ENCODE measurements at places on chromosomes 2 and 18. TPM values are rescaled to one million over a fixed set of nuclear protein-coding genes. Genes with fewer than 3 reads are reported as not detected.

GRCh38 chr2:142897807-142898206 is 20.3 kb downstream of the KYNU start:
- H3K27me3 ChIP-seq = no peaks in the 10 kb centered on the region
- peaks cover 97% of the 10 kb centered on the region for H3K36me3 ChIP-seq
- no peak for DNase-seq
- H3K4me3 ChIP-seq = no peak overlapping the region
- no peaks in the 10 kb centered on the region for H3K4me1 ChIP-seq

DNA sequence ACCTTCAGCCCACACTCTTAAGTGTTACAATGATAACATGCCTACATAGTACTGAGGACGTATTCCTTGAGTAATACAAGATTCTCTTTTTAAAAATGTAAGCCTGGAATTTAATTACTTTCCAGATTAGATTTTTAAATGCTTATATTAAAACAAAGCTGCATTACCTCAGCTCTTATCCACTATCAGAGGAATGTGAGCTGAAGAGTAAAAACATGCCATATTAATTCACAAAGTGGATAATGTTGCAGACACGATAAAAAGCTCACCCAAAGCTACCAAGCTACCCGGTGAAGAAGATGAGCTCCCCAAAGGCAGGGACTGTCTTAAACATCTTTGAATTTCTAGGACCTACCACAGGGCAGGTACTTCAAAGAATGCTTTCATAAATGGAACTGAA is 107.8 kb downstream of the NOL10 start:
- DNase-seq = no peak
- no peak overlapping the region for H3K4me3 ChIP-seq
- H3K27me3 ChIP-seq = no peaks in the 10 kb centered on the region
- H3K4me1 ChIP-seq = no peaks in the 10 kb centered on the region
- H3K36me3 ChIP-seq = peaks cover 47% of the 10 kb centered on the region
- no peak overlapping the region for H3K27ac ChIP-seq

GRCh38 chr2:10165282-10165681 is 42.7 kb downstream of the RRM2 start:
- peaks cover 22% of the 10 kb centered on the region for H3K36me3 ChIP-seq
- no peaks in the 10 kb centered on the region for H3K27me3 ChIP-seq
- H3K27ac ChIP-seq = no peak overlapping the region
- no peak overlapping the region for H3K4me3 ChIP-seq
- DNase-seq = no peak

- no peaks in the 10 kb centered on the region for H3K36me3 ChIP-seq
- no peaks in the 10 kb centered on the region for H3K4me1 ChIP-seq
- no peak for DNase-seq
- H3K27me3 ChIP-seq = no peaks in the 10 kb centered on the region
Measured at GRCh38 chr18:11366410-11366809, 217.0 kb upstream of the PIEZO2 start.

- no peak overlapping the region for H3K27ac ChIP-seq
- no peaks in the 10 kb centered on the region for H3K27me3 ChIP-seq
- DNase-seq = no peak
- no peaks in the 10 kb centered on the region for H3K4me1 ChIP-seq
Measured at GRCh38 chr2:166334805-166335204, 40.9 kb downstream of the SCN9A start.

DNA sequence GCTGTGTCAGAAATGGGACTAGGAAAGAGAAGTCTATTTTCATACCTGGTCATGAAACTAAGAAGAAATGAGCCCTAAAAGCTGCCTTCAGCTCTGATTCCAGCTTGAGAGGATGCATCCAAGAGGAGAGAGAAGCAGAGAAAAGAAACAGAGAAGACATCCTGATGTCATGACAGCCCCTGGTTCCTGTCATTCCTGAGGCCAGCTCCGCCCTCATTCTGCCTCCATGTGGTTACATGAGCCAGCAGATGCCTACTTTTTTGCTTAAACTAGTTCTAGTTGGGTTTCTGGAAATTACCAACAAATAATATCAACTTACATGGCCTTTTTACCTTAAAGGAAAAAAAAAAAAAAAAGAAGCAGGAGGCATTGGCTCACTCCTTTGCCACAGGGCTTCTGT is 14.1 kb upstream of the ACKR3 start:
- H3K27me3 ChIP-seq = no peaks in the 10 kb centered on the region
- no peaks in the 10 kb centered on the region for H3K36me3 ChIP-seq
- H3K4me3 ChIP-seq = no peak overlapping the region
- peaks cover 31% of the 10 kb centered on the region for H3K4me1 ChIP-seq
- no peak overlapping the region for H3K27ac ChIP-seq

- H3K27ac ChIP-seq = no peak overlapping the region
- H3K36me3 ChIP-seq = no peaks in the 10 kb centered on the region
- H3K27me3 ChIP-seq = no peaks in the 10 kb centered on the region
- no peaks in the 10 kb centered on the region for H3K4me1 ChIP-seq
- no peak for DNase-seq
Measured at GRCh38 chr2:53460347-53460746, 307.3 kb upstream of the CHAC2 start.

DNA sequence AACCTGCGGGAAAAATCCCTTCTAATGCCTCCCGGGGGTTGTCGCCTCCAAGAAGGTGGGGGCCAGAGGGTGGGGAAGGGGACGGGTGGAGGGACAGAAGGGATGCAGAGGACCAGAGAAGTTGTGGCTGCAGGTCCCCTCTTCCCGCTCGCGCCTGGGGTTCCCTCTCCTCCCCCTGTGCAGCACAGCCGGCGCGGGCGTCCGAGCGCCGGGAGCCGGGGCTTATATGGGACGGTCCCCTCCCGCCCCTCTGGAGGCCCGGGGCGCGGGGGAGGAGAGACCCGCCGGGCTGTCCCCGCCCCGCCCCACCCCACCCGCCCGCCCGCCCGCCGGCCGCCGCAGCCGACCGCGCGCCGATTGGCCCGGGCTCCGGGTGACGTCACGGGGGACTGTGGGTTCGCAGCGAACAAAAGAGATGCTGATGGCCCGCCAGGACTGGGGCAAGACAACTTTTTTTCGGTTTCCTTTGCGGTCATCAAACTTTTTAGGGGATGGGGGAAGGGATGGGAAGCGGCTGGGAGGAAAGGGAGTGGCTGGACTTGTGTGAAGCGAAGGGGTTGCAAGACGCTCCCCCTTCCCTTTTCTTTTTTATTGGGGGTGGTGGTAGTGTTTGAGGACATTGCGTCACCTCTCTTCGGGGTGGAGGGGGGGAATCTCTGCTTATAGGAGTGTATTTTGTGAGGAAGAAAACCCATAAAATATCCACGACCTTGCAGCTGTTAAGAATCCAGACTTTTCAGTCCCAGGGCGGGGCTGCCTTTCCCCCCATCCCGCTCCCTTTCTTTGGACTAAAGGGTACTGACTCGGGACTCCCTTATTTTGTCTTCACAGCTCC is at the start of gene FN1:
Gene FN1 (minus strand): TSS at position 199 of the 835 bp plus-strand sequence. CDS start 266 bp downstream, outside the sequence.
- peak; percentile 33 for DNase-seq
- H3K4me1 ChIP-seq = peaks cover 18% of the 10 kb centered on the region
- H3K36me3 ChIP-seq = no peaks in the 10 kb centered on the region
- H3K4me3 ChIP-seq = peak within 1 kb of the TSS; percentile 35
- H3K27ac ChIP-seq = no peak within 1 kb of the TSS
- H3K27me3 ChIP-seq = peaks cover 95% of the 10 kb centered on the region

GRCh38 chr2:191066197-191066918 is 52.4 kb upstream of the STAT1 start:
- H3K27ac ChIP-seq = no peak overlapping the region
- DNase-seq = no peak
- H3K4me1 ChIP-seq = peaks cover 16% of the 10 kb centered on the region
- no peaks in the 10 kb centered on the region for H3K36me3 ChIP-seq
- no peaks in the 10 kb centered on the region for H3K27me3 ChIP-seq
- no peak overlapping the region for H3K4me3 ChIP-seq

- no peaks in the 10 kb centered on the region for H3K4me1 ChIP-seq
- no peak overlapping the region for H3K27ac ChIP-seq
- no peak for DNase-seq
- no peaks in the 10 kb centered on the region for H3K27me3 ChIP-seq
Measured at GRCh38 chr2:150126839-150127238, 360.6 kb downstream of the RND3 start.

GRCh38 chr2:177670791-177671535 is 278.4 kb downstream of the AGPS start:
- no peak for DNase-seq
- no peaks in the 10 kb centered on the region for H3K36me3 ChIP-seq
- no peak overlapping the region for H3K4me3 ChIP-seq
- no peaks in the 10 kb centered on the region for H3K4me1 ChIP-seq
- no peaks in the 10 kb centered on the region for H3K27me3 ChIP-seq
- no peak overlapping the region for H3K27ac ChIP-seq

- peaks cover 69% of the 10 kb centered on the region for H3K4me1 ChIP-seq
- peak; percentile 99 for DNase-seq
- H3K36me3 ChIP-seq = no peaks in the 10 kb centered on the region
Measured at GRCh38 chr2:127411653-127412369, 6.4 kb upstream of the PROC start.

- H3K27me3 ChIP-seq = no peaks in the 10 kb centered on the region
- H3K4me3 ChIP-seq = no peak overlapping the region
- DNase-seq = no peak
- no peaks in the 10 kb centered on the region for H3K36me3 ChIP-seq
- no peaks in the 10 kb centered on the region for H3K4me1 ChIP-seq
Measured at GRCh38 chr2:129117434-129117833, 798.8 kb upstream of the HS6ST1 start.

GRCh38 chr2:3277050-3277747 is 100.4 kb downstream of the EIPR1 start:
- H3K27me3 ChIP-seq = no peaks in the 10 kb centered on the region
- H3K36me3 ChIP-seq = peaks cover 7% of the 10 kb centered on the region
- H3K4me3 ChIP-seq = no peak overlapping the region
- DNase-seq = no peak
- H3K27ac ChIP-seq = no peak overlapping the region
- no peaks in the 10 kb centered on the region for H3K4me1 ChIP-seq

- H3K4me1 ChIP-seq = no peaks in the 10 kb centered on the region
- no peak overlapping the region for H3K27ac ChIP-seq
- no peak overlapping the region for H3K4me3 ChIP-seq
Measured at GRCh38 chr2:124489686-124490085, 464.6 kb downstream of the CNTNAP5 start.

DNA sequence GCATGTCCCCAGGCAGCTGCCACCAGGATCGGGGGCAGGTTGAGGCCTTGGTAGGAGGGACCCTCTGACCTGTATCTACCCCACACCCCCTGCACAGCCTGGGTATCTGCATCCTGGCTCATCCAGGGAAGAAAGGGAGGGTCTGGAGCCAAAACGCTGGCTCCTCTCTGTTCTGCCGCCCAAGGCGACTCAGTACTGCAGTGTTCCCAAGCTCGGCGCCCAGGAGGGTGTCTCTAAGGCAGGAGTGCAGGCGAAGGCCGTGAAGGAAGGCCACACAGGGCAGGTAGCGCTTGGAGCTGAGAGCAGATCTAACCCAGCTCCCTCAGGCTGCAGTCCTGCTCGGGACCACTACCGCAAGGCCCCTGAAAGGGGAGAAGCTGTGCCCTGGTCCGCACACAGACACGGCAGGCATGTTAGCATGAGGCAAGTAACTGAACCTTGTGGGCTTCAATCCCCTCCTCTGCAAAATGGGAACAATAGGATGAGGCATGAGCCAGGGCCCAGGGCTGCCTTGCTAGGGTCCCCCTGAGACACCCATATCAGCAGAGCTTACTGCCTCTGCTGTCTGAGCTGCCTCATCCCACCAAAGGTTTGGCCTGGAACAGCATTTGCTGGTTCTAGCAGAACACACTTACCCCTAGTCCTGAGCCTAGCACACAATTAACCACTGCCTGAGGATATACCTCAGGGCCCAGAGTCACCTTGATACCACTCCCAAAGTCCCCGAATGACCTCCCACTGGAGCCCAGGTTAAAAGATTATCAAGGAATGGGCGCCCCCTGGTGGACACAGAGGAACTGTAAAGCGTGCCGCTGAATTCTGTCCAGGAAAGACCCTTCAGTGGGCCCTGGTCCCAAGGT is 6.5 kb downstream of the PTMA start:
- no peak overlapping the region for H3K4me3 ChIP-seq
- peaks cover 1% of the 10 kb centered on the region for H3K27me3 ChIP-seq
- peaks cover 13% of the 10 kb centered on the region for H3K36me3 ChIP-seq

DNA sequence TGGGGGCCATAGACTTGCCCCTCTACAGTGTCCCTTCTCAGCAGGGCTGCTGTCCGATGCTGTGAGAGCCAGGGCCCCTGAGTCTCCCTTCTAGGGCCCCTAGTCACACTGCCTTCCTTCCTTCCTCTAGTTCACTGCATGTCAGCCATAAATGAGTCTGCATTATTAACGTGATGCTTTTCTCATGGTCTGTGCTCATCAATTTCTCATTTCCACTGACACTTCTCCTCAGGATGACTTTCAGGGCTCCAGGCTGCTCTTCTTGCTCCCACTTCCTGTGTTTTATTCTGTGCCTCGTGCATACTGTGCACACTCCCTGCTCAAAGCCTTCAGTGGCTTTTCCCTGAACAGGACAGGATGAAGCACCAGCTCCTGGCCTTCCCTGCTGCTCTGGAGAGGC is 146.5 kb downstream of the FAM210A start:
- H3K4me1 ChIP-seq = peaks cover 64% of the 10 kb centered on the region
- no peaks in the 10 kb centered on the region for H3K36me3 ChIP-seq
- H3K27me3 ChIP-seq = no peaks in the 10 kb centered on the region
- H3K27ac ChIP-seq = peak overlapping the region; percentile 85
- H3K4me3 ChIP-seq = peak overlapping the region; percentile 6

GRCh38 chr18:64365106-64365505 is 216.2 kb upstream of the LINC00305 start:
- no peak overlapping the region for H3K27ac ChIP-seq
- H3K36me3 ChIP-seq = no peaks in the 10 kb centered on the region
- no peak for DNase-seq
- H3K27me3 ChIP-seq = no peaks in the 10 kb centered on the region

DNA sequence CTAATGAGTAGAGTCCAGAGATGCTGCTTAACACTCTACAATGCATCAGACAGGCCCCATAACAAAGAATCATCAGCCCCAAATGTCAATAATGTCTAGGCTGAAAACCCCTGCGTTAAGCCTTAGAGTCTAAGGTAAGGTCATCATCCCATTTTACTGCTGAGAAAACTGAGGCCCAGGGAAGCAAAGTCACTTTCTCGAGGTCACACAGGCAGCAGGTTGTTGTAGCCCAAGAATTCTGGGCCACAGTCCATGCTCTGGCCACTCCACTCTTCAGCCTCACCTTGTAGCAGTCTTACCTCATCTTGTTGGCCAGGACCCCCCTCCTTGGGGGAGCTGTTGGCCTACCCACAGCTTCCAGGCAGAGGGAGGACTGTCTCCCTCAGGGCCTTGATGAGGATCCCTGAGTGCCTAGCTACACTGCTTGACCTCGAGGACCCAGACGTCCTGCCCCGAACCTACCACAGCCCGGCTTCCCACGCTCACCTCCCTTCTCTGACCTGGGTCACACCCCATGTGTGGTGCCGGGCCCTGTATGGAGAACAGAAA is 54.4 kb downstream of the SMAD7 start:
- no peaks in the 10 kb centered on the region for H3K36me3 ChIP-seq
- no peaks in the 10 kb centered on the region for H3K27me3 ChIP-seq
- peak overlapping the region; percentile 90 for H3K27ac ChIP-seq
- DNase-seq = no peak

Gene IL1F10
- not detected for polyA plus RNA-seq

Gene ELOA2
- not detected for polyA plus RNA-seq

Gene SERPINB4
- polyA plus RNA-seq = not detected

Gene INO80D
- 3.7 TPM for polyA plus RNA-seq

Gene TTC31
- 19.6 TPM for polyA plus RNA-seq

Gene CGREF1
- not detected for polyA plus RNA-seq

Gene SCN2A
- not detected for polyA plus RNA-seq

Gene VWA3B
- not detected for polyA plus RNA-seq

Gene GAD1
- polyA plus RNA-seq = not detected
